Right atrium auricular region (tissue), 2 donors: ENCODE measurements at places on chromosomes 5 and 9. TPM values are rescaled to one million over a fixed set of nuclear protein-coding genes. Genes with fewer than 3 reads are reported as not detected.

DNA sequence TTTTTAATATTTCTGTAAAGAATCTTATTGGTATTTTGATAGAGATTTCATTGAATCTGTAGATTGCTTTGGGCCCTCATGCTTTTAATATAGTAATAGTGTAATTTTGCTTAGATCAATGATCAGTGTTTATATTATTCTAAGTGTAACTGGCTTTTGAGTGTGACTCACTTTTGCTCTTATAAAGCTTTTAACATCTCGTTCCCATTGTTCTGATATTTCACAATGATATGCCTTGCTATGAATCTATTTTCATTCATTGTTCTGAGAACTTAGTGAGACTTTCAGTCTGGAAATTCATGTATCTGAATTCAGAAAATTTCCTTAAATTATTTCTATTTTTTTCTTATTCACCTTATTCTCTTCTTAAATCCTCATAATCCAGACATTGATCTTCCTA, 13.5 kb upstream of the MAMDC2 start:
- no peak for DNase-seq
- no peak overlapping the region for H3K27ac ChIP-seq
- H3K36me3 ChIP-seq, result no peaks in the 10 kb centered on the region
- H3K27me3 ChIP-seq, result no peaks in the 10 kb centered on the region
- H3K4me1 ChIP-seq, result no peaks in the 10 kb centered on the region

DNA sequence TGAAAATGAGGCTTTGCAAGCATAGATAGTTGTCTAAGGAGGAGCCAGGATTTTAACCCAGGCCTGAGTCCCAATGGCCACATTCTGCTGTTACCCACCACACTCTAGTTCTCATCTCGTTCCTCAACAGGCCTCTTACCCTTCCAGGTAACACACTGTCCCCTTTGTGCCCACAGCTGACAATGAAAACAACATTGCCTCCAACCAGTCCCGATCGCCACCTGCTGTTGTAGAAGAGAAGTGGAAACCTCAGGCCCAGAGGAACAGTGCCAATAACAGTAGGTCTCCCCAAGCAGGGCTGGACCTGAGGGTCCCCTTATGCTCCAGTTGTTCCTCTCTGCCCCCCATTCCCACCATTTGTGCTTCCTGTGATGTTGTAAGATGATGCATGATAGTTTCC, 30.4 kb downstream of the AMBP start:
- no peaks in the 10 kb centered on the region for H3K4me1 ChIP-seq
- H3K36me3 ChIP-seq, result peaks cover 24% of the 10 kb centered on the region

DNA sequence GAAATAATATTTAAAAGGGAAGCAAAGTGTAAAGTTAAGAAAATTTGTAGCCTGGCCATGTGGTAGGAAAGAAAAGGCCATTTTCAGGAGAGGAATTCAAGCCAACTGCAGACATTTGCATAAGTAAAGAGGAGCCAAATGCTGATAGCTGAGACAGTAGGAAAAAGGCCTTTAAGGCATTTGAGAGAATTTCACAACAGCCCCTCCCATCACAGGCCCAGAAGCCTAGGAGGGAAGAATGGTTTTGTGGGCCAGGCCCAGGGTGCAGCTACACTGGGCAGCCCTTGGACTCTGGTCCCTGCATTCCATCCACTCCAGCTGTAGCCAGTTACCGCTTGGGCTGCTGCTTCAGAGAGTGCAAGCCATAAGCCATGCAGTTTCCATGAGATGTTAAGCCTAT, 1556.8 kb downstream of the EFNA5 start:
- no peak overlapping the region for H3K27ac ChIP-seq
- no peaks in the 10 kb centered on the region for H3K36me3 ChIP-seq
- H3K27me3 ChIP-seq, result no peaks in the 10 kb centered on the region
- H3K4me3 ChIP-seq, result no peak overlapping the region
- no peaks in the 10 kb centered on the region for H3K4me1 ChIP-seq
- no peak for DNase-seq

DNA sequence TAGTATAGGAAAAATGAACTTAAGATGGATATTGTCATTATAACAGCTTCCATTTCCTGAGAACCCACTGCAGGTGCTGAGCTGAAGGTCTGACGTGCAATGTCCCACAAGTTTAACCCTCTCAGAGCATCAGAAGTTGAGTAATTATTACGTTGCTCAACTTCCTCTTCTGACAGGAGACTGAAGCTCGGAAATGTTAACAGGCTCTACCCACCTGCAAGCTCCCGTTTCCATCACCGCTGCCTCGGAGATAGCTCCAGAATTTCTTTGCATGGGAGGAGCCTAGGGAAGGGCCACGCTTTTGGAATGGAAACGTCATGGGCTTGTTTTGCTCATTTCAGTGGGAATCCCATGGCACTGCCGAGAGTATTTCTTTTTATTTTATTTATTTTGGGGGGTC, 1.0 kb upstream of the NTMT1 start:
- H3K4me3 ChIP-seq, result no peak overlapping the region
- no peak overlapping the region for H3K27ac ChIP-seq
- no peaks in the 10 kb centered on the region for H3K27me3 ChIP-seq
- H3K4me1 ChIP-seq, result no peaks in the 10 kb centered on the region
- no peak for DNase-seq

GRCh38 chr9:133121198-133121914, at the start of gene RALGDS:
TSS of gene RALGDS (minus strand) at chr9:133121240. CDS start at chr9:133121154, 86 bp downstream.
- peaks cover 2% of the 10 kb centered on the region for H3K4me1 ChIP-seq
- no peaks in the 10 kb centered on the region for H3K27me3 ChIP-seq
- DNase-seq, result peak; percentile 89
- H3K36me3 ChIP-seq, result no peaks in the 10 kb centered on the region

PCDHB4 gene
- total RNA-seq, result 2.6 TPM

FBXO4 gene
- 2.8 TPM for total RNA-seq

BTNL8 gene
- 0.48 TPM for total RNA-seq

DNA sequence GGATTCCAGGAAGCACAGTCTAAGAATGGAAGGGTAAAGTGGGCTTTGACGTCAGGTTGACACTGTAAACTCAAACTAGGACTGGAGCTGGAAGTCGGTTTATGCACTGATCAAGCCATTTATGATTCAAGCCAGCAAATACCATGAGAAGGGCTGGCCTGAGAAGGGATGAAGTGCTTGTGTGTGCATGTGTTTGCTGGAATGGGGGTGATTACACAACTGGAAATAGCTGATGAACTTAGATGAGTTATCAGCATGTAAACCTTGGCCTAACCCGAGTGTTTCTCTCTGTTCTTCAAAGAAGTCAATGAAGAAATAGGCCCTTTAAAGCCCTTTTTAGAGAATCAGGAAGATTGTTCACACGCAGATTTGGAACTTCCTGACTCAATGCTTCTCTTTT, 287.6 kb downstream of the RFX3 start:
- no peak overlapping the region for H3K4me3 ChIP-seq
- H3K27me3 ChIP-seq, result no peaks in the 10 kb centered on the region
- H3K36me3 ChIP-seq, result no peaks in the 10 kb centered on the region
- H3K27ac ChIP-seq, result no peak overlapping the region
- no peak for DNase-seq
- H3K4me1 ChIP-seq, result no peaks in the 10 kb centered on the region

DNM1 gene
- 3.9 TPM for total RNA-seq

- no peak overlapping the region for H3K27ac ChIP-seq
- no peak overlapping the region for H3K4me3 ChIP-seq
- no peaks in the 10 kb centered on the region for H3K27me3 ChIP-seq
- no peaks in the 10 kb centered on the region for H3K4me1 ChIP-seq
- DNase-seq, result peak; percentile 5
Measured at GRCh38 chr9:34524349-34524748, 1.6 kb upstream of the ENHO start.

GRCh38 chr5:138179277-138179857, 455 bp downstream of the KIF20A start:
- H3K36me3 ChIP-seq, result peaks cover 16% of the 10 kb centered on the region
- peak overlapping the region; percentile 94 for H3K4me3 ChIP-seq
- H3K4me1 ChIP-seq, result no peaks in the 10 kb centered on the region
- no peaks in the 10 kb centered on the region for H3K27me3 ChIP-seq
- no peak for DNase-seq

- H3K4me1 ChIP-seq, result no peaks in the 10 kb centered on the region
- H3K27ac ChIP-seq, result no peak overlapping the region
- DNase-seq, result no peak
- no peaks in the 10 kb centered on the region for H3K27me3 ChIP-seq
- H3K36me3 ChIP-seq, result no peaks in the 10 kb centered on the region
- no peak overlapping the region for H3K4me3 ChIP-seq
Measured at GRCh38 chr5:4804691-4805360, 335.3 kb upstream of the ADAMTS16 start.

PLCXD3 gene
- 44.5 TPM for total RNA-seq

FBXL7 gene
- 16.6 TPM for total RNA-seq

ENTPD2 gene
- 0.67 TPM for total RNA-seq

F2R gene
- total RNA-seq, result 16.1 TPM

DNA sequence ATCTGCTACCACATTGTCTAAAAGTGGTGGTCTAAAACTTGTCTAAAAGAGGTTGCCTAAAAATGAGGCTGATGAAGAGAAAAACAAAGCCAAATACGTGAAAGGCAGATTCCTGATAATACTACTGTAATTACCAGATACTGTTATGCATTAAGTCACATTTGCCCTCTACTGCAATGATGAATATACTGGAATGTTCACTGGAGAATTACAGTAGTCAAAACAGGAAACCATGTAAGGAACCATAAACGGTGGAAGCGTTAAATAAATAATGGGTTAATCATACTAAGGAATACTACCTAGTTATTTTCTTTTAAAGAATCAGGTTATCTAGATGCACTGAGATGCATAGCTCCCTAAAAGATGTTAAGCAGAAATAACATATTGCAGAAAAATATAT, 201.3 kb downstream of the MCTP1 start:
- no peaks in the 10 kb centered on the region for H3K27me3 ChIP-seq
- no peak for DNase-seq
- H3K36me3 ChIP-seq, result no peaks in the 10 kb centered on the region
- H3K4me3 ChIP-seq, result no peak overlapping the region
- H3K27ac ChIP-seq, result no peak overlapping the region
- no peaks in the 10 kb centered on the region for H3K4me1 ChIP-seq

DNA sequence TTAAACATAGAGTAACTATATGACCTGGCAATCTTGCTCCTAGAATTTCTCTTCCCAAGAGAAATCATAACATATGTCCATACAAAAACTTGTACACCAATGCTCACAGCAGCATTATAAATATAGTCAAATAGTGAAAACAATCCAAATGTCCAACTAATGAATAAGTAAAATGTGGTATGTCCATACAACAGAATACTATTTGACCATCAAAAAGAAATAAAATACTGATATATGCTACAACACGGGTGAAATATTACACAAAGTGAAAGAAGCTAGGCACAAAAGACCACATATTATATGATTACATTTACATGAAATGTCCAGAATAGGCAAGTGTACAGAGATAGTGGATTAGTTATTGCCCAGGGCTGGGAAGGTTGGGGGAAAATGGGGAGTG, 41.4 kb downstream of the PSMB7 start:
- H3K27ac ChIP-seq, result no peak overlapping the region
- DNase-seq, result no peak
- peaks cover 37% of the 10 kb centered on the region for H3K4me1 ChIP-seq

TMEM171 gene
- not detected for total RNA-seq

DNA sequence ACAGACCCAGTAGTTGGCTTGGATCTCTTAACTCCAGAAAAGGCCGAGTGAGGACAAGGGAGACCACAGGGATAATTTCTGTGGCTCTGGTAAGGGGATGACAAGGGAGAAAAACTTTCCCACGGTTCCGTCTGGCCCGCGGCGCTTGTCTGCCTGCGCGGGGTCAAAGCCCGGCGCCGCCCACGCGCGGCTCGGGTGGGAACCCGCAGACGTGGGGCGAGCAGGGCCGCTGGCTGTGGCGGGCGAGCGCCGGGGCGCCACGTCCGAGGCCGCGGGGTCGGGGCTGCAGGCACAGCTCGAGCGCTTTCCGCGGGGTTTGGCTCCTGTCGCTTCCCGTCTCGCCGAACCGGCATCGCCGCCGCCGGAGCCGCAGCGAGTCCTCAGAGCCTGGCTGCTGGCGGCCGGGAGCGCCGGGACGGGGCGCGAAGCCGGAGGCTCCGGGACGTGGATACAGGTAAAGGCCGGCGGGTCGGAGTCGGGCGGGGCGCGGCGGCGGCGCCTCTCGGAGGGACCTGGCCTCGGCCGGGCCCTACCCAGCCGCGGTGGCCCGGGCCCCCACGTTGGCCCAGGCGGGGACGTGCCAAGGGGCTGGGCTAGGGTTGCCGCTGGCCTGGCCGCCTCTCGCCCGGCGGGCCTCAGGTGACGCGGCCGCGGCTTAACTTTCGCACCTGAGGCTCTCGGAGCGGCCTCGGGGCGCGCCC, at the start of gene RNF180:
Gene RNF180, plus strand, starts transcription at position 344 of the 701 bp plus-strand sequence. CDS start 34,965 bp downstream, outside the sequence.
- peak within 1 kb of the TSS; percentile 84 for H3K4me3 ChIP-seq
- H3K36me3 ChIP-seq, result no peaks in the 10 kb centered on the region
- DNase-seq, result no peak
- peaks cover 34% of the 10 kb centered on the region for H3K4me1 ChIP-seq

- no peaks in the 10 kb centered on the region for H3K27me3 ChIP-seq
- no peaks in the 10 kb centered on the region for H3K36me3 ChIP-seq
- no peaks in the 10 kb centered on the region for H3K4me1 ChIP-seq
- H3K27ac ChIP-seq, result no peak overlapping the region
- no peak overlapping the region for H3K4me3 ChIP-seq
Measured at GRCh38 chr5:44336708-44337107, 52.5 kb downstream of the FGF10 start.

- H3K36me3 ChIP-seq, result no peaks in the 10 kb centered on the region
- no peaks in the 10 kb centered on the region for H3K4me1 ChIP-seq
- no peak for DNase-seq
- no peaks in the 10 kb centered on the region for H3K27me3 ChIP-seq
Measured at GRCh38 chr9:123686829-123687192, 243.1 kb downstream of the DENND1A start.

IFNK gene
- not detected for total RNA-seq

CACFD1 gene
- total RNA-seq, result 12.4 TPM

GRCh38 chr5:59525957-59526356, 367.6 kb downstream of the PDE4D start:
- no peaks in the 10 kb centered on the region for H3K27me3 ChIP-seq
- H3K27ac ChIP-seq, result no peak overlapping the region
- DNase-seq, result no peak
- H3K4me3 ChIP-seq, result no peak overlapping the region
- H3K4me1 ChIP-seq, result no peaks in the 10 kb centered on the region

EPB41L4A gene
- total RNA-seq, result 13.8 TPM

DNA sequence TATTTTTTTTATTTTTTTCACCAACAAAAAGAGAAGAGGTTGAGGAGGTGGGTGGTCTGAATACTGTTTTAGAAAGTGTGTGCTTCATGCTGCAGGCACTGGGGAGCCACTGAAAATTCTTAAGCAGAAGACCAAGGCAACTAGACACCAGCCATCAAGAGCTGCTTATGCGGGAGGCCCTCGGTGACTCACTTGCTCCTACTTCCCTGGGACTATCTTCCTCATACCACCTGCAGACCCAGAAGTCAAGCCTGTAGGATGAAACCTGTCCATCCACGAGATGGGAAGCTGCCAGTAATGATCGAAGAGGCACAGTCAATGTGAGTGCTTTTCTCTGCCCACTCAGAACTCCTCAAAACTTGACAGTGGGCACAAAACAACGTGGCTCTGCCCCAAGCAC, 125.8 kb upstream of the SLC44A1 start:
- no peaks in the 10 kb centered on the region for H3K4me1 ChIP-seq
- no peak overlapping the region for H3K4me3 ChIP-seq
- H3K27ac ChIP-seq, result no peak overlapping the region

GRCh38 chr9:110110154-110110553, 97.8 kb downstream of the C9orf152 start:
- H3K4me3 ChIP-seq, result no peak overlapping the region
- no peaks in the 10 kb centered on the region for H3K27me3 ChIP-seq
- peaks cover 36% of the 10 kb centered on the region for H3K4me1 ChIP-seq
- H3K36me3 ChIP-seq, result no peaks in the 10 kb centered on the region
- H3K27ac ChIP-seq, result no peak overlapping the region
- no peak for DNase-seq
